ENCODE measurements at places on chromosomes 16 and 17.

- no peak for DNase-seq
Observed at GRCh38 chr16:87834668-87835473, 34.4 kb downstream of the SLC7A5 start.

- DNase-seq = no peak
Observed at GRCh38 chr17:40038882-40039513, 15.2 kb downstream of the MED24 start.

GRCh38 chr16:22394121-22394520, 19.7 kb upstream of the CDR2 start:
- DNase-seq = no peak

GRCh38 chr17:41894791-41895331, 23.9 kb downstream of the ACLY start:
- DNase-seq = no peak

- no peak for DNase-seq
Observed at GRCh38 chr17:6392609-6393350, 42.1 kb downstream of the AIPL1 start.

DNA sequence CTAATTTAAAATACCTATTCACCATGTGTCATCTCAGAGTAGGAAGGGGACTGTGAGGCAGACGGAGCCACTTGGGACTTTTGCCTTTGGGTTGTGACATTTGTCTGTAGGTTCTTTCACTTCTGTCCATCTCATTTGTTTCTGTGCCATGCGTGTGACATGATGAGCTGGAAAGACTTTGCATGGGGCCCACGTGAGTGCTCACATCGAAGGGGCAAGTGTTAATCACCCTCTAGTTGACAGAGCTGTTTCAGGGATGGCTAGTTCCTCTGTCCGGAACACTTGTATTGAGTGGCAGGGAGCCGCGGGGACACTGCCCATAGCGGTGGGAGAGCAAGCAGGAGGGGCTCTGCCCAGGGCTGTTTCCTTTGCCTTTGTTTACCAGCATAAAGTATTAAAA, 112.0 kb downstream of the RPTOR start:
- DNase-seq = no peak

GRCh38 chr16:50501251-50501650, 46.9 kb upstream of the NKD1 start:
- DNase-seq = no peak

DNA sequence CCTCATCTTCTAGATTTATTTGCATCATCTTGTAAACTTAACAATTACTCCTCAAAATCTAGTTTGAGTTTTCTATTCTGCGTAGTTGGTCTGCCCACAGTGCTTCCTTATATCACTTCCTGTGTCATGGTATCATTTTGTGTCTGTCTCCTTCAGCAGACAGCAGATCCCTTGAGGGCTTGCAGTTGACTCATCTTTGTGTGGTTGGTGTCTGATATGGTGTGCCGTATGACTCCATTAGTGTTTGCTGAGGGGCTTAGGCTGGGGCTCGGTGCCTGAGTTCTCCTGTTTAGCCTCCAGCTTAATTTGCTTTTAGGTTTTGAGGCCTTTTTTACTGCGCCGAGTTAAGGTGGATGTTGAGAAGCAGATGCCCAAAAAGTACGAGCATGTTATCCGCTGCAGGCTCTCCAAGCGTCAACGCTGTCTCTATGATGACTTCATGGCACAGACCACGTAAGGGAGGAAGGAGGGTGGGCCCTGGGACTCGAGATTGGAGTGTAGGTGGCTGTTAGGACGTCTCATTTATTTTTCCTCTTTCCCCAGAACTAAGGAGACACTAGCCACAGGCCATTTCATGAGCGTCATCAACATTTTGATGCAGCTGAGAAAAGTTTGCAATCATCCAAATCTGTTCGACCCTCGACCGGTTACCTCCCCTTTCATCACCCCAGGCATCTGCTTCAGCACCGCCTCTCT, 16.9 kb downstream of the SRCAP start:
- no peak for DNase-seq

DNA sequence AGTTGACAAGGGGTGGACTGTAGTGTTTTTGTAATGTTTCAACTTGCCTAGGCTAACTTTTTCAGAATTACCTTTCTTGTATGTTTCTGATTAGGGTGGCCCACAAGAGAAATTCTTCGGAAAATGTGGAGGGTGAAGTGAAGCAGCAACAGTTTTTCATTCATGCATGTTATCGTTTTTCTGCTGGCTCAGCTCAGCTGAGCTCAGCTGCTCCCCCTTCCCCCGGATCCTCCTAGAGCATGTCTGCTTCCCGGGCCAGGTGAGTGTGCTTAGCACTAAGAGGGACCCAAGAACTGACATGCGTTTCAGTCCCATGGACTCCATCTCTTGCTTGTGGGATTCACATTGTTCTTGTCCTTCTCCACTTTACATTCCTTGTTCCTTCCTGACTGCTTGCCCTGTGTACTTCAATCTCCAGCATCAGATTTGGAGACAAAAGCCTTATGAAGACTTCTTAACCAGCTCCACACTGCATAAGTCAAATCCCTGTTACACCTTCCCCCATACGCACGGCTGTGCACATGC, 33.6 kb downstream of the SCPEP1 start:
- no peak for DNase-seq

DNA sequence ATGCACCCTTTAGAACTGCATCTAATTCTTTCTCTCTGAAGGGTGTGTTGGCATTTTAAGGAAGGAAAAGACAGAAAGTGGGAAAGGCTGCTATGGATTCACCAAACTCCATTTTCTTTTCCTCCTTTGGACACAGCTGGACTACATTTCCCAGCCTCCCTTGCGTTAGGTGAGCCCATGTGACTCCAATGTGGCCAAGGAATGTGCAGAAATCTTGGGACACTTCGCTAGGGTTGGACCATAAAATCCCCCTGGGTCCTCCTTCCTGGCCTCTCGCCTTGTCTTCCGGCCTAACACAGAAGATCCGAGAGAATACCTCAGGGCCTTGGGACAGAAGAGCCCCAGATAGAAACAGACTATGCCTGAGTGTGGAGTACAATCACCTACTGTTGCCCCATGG, 56.3 kb downstream of the ABCC12 start:
- no peak for DNase-seq

- no peak for DNase-seq
Observed at GRCh38 chr16:68265078-68265920, 973 bp downstream of the SLC7A6 start.

DNA sequence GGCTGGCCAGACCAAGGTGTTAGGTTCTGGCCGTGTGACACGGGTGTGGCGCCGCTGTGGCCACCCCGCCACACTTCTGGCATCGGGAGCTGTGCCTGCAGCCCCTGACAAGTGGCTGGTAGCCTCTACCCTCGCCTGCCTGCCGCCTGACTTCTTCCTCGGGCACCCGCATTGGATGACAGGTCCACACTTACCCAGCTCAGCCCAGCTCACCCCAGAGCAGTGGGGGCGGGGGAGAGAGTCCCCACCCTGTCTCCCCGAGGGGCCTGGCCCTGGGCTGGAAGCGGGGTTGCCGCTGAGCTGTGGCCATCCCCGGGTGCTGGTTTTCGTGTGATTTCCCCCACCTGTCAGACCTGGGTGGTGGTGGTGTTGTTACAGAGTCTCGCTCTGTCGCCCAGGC, 53.9 kb upstream of the ACSF3 start:
- DNase-seq = no peak

- DNase-seq = no peak
Observed at GRCh38 chr17:64115043-64115698, 14.8 kb downstream of the ERN1 start.

DNA sequence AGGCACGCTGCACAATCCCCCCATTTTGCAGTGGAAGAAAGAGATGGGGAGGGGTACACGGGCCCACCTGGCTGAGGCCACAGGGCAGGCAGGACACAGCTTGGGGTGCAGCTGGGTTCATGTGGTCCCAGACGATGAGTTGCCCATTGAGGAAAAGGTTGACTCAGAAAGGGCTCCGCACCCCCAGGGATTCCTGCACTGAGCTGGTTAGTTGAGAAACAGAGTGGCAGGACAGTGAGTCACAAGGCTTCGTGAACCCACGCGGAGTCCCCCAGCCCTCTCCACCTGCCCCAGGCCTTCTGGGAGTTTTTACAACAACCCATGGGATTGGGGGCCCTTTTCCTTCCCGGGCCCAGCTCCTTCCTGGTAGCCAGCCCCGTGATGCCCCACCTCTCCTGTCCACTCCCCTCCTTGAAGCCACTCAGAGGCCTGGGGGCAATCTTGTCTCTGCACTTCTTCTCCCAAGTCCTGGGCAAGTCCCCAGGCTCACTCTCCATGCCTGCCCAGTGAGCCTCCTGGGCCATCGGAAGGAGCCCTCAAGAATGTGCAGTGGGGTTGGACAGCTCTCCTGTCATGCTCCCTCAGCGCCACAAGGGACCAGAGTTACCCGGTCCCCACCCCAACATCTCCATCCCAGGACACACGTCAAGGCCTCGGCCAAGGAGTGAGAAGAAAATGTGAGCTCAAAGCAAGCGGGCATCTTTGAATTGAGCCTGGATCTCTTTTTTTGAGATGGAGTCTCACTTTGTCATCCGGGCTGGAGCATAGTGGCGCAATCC, 251.2 kb downstream of the PARN start:
- no peak for DNase-seq

DNA sequence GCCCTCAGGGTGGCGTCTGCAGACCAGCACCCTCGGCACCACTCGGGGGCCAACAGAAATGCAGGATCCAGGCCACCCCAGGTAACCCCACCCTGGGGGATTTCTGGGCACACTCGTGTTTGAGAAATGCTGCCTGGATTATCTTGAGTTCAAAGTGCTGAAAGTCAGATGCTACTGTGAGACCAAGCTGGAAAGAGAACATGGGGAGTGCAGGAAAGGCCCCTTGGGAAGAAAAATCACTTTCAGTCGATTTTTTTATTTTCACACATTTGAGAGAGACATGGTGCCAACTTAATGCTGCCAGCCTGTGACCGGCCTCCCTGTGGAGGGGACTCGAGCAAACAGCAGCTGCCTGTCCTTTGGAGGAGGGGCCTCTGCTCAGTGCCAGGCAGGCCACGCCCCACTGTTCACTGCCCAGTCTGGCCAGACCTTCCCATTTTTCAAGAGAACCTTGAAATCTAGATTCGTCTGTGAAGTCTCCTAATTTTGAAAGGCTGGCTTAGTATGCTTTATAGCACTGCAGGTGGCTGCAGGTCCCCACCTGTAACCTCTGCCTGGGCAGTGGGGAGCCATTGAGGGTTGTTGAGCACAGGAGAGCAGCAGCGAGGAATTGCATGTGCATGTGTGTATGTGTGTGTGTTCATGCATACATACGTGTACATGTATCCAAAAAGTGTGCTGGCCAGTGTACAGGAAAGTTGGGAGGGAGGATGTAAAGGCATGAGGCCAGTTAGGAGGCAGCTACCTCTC, 70.7 kb upstream of the PLCG2 start:
- no peak for DNase-seq

- no peak for DNase-seq
Observed at GRCh38 chr17:73404246-73404645, 92.4 kb upstream of the CDC42EP4 start.

DNA sequence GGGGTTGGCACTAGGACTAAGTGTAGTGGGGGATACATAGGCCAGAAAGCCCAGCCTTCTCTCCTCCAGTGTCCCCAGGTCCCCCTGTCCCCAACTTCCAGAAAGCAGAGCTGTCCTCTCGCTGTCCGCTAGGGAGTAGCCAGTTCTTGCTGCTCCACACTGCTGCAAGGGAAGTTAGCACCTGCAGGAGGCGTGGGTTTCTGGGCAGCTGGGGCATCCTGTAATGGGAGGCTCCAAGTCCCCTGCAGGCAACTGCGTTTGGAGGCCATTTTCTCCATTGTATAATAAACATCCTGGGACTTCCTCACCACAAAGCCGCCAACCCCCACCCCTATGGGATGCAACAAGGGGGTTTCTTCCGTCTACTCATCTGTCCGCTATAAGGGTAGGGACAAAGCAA, 1.7 kb downstream of the RPRML start:
- peak; percentile 65 for DNase-seq

DNA sequence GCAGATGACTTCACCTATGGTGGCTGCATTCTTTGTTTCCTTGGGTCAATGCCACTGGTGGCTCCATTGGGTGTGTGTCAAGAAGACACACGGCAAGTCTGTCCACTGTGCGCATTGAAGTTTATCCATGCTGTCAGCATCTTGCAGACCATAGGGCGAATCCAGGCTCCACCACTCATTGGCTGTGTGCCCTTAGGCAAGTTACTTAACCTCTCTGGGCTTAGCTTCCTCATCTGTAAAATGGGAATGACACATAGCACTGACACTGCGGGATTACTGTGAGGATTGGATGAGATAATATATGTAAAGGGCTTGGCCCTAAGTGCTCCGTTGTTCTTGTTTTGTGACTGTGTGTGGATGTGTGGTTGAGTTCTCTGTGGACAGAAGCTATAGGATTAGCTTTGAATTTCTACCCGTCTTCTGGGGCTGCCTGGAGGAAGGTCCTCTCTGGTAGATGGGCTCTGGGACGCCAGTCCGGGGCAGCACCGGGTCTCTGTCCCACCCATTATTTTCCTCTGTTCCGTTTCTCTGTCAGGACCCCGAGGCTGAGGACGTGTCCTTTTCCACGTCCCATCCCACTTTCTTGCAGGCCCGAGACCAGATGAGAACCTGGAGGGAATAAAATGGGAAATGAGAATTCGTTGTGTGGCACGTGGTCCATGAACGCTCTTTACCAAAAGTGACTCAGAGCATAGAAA, 178.4 kb downstream of the IRF8 start:
- no peak for DNase-seq

All from neuronal stem cell (in vitro differentiated cells).